Cardiac septum (tissue), 1 donor: ENCODE measurements at places on chromosomes 13 and 19. TPM values are rescaled to one million over a fixed set of nuclear protein-coding genes. Genes with fewer than 3 reads are reported as not detected.

DNA sequence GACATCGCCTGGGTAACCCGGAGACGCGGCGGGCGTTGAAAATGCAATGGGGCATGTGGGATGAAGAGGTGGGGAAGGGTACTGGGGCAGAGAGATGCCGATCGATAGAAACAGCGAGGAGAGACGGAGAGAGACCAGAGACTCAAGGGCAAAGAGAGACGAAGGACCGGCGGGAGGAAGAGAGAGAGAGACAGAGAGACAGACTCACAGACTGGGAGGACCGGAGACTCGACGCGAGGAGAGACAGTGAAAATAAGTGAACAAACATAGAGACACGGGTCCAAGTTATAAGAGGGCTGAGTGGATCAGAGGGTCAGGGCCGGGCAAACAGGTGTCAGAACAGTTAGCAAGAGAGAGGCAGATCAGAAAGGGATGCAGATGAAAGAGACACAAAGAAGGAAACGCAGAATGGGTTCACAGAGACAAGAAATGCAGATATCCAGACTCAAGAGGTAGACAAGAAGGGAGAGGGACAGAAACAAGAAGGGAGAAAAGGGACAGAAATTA is 576 bp upstream of the MZF1 start:
- DNase-seq = no peak

Gene URAD
- not detected for total RNA-seq

DNA sequence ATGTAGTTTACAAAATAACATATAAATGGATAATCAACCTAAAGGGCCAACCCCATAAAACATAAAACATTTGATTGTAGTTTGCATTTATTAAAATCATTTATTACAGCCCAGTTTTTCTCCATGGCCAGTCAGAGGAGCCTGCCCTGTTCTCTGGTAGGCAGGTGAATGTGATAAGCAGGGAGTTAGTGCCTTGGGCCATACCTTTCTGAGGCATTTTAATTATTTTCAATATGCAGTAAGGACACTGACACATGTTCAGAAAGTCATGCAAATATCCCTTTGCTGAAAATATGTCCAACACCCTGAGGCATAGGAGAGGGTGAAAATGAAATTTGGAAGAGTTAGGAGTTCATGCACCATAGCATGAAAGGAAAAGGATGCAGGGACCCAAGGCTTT is 242.6 kb upstream of the EDNRB start:
- no peak for DNase-seq

GRCh38 chr13:100899720-100900316 is 225.2 kb upstream of the TMTC4 start:
- DNase-seq = no peak

Gene CEBPA
- total RNA-seq = 2.3 TPM

DNA sequence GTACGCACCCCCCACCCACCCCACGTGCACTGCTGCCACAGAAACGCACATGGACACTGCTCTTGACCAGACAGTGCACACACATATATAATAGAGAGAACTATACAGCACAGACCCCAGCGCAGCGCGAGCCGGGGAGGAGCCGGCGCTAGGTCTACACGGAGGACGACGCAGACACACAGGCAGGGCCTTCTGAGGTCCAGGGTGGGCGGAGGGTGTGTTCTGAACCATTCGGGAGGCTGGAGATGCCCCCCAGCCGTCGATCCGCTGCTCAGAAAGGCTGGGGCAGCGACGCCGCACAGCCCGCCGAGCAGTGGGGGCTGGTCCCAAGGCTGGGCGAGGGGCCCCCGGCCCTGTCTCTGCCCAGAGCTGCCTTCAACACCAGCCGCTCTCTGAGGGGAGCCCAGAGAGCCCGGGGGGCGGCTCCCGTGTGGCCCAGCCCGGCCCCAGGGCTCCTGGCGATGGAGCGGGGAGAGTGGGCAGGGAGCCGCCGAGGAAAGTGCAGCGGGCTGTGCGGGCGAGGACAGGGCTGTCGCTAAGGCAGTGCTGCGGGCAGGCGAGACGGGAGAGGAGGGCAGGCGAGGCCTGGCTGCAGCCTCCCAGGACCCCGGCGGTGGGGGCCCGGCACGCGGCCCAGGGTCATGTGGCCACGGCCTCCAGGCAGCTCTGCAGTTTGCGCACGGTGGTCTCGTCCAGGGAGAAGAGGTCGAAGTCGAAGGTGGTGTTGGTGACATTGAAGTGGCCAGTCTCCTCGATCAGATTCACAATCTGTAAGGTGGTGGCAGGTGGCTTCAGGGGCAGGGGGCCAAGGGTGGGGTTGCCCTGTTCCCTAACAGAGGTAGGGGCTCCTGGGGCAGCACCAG is 67.1 kb downstream of the MLLT1 start:
- DNase-seq = peak; percentile 63

DNA sequence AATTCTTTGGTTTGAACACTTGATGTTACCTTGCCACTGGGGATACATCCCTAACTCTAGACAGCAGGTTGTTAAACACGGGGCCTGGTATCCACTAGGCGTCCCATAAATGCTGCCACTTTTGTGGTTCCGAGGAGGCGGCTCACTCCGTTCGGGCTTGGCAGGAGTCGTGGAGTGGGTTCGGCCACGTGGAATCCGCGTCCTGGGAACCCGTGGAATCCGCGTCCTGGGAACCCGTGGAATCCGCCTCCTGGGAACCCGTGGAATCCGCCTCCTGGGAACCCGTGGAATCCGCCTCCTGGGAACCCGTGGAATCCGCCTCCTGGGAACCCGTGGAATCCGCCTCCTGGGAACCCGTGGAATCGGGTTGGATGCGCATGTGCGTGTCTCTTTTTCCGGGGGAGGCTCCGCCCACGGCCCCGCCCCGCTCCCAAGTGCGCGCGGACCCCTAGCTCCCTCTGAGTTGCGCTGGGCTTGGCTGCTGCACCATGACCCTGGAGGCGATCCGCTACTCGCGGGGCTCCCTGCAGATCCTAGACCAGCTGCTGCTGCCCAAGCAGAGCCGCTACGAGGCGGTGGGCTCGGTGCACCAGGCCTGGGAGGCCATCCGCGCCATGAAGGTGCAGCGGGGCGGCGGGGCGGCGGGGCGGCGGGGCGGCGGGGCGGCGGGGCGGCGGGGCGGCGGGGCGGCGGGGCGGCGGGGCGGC is at the start of gene MRI1:
Gene MRI1 (plus strand): TSS at position 422 of the 707 bp plus-strand sequence. CDS start 67 bp downstream, at position 489.
- peak; percentile 89 for DNase-seq

Gene PALM3
- total RNA-seq = 0.46 TPM

DNA sequence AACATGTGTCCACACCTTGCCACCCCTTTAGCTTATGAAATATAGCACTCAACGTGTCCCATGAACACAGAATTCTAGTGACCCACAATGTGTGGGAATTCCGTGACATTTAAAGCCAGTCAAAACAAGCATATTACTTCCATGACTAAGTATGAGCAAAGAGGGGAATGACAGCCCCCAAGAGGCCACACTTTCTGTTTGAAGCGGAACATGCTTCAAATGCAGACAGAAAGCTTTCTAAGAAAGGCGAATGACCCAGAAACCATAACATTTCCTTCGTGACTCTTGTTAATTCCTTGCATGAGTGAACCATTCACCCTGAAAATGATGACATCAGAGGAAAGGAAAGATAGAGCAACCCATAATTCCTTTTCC is 122.0 kb upstream of the FNDC3A start:
- DNase-seq = no peak

DNA sequence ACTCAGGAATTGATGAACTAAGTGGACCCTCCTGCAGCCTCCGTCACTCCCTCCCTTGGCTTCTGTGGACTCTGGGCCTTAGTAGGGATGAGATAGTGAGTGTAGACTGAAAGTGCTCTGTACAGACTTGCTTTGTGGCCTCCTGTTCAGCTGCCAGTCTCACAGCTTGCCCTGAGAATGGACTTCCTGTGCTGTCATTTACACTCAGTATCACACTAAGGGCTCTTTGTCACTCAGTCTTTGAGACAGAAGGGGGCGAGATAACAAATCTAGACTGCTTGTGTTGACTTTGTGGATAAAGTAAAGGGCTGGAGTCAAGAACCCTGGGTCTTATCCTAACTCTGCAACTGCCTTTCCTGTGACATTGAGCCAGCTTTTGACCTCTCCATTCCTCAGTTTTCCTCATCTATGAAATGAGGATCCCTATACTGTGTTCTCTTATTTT is 21.0 kb upstream of the SPRY2 start:
- DNase-seq = no peak

DNA sequence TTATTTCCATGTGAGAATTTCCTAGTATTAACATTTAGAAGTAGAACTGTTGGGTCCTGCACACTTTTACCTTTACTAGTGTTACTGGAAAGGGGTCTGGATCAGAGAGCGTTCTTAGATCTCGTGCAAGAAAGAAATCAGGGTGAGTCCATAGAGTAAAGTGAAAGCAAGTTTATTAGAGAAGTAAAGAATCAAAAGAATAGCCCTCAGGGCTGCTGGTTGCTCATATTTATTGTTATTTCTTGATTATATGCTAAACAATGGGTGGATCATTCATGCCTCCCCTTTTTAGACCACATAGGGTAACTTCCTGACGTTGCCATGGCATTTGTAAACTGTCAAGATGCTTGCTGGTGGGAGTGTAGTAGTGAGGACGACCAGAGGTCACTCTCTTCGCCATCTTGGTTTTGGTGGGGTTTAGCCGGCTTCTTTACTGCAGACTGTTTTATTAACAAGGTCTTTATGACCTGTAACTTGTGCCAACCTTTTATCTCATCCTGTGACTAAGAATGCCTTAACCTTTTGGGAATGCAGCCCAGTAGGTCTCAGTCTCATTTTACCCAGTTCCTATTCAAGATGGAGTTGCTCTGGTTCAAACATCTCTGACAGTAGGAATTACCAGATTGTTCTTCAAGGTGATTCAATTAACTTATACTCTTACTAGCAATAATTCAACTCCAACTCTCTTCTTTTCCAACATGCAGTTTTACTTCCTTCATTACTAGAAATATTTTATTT is 27.4 kb downstream of the NDFIP2 start:
- DNase-seq = no peak

Gene ZNF865
- total RNA-seq = 15.7 TPM

DNA sequence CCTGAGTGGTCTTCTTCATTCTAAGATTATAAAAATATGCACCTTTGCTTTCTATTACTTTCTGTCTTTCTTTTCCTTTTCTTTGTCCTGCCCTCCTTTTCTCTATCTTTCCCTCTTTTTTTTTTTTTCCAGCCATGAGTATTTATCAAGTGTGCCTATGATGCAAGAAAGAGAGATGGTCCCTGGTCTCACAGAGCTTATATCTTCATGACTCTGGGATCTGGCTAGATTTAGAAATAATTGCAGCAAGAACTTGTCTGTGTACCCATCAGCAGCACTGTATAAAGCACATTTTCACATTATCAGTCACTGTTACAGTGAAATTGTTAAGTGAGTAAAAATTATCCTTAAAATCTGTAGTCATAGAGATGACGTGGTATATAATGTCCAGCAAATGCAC is 31.6 kb upstream of the GAS6 start:
- no peak for DNase-seq

- no peak for DNase-seq
Measured at GRCh38 chr13:30312904-30313303, 5.6 kb upstream of the KATNAL1 start.

Gene MYO9B
- total RNA-seq = 35.6 TPM

DNA sequence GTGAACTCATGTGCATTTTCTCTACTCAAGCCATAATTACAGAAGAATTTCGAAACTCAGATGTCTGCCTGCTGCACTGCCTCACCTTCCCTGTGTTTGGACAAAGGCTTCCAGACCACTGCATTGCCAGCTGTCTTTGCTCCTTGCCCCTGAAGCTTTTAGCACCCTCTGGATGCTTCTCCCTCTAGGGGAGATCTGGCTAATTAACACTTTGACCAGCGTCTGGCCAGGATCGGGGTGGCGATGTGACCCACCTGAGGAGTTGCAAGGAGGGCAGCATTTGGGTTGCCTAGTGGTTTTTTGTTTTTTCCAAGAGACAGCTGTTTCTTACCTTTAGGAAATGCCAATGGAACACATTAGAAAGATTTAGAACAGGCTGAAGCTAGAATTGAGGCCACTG is 127.7 kb upstream of the ZNF536 start:
- no peak for DNase-seq

DNA sequence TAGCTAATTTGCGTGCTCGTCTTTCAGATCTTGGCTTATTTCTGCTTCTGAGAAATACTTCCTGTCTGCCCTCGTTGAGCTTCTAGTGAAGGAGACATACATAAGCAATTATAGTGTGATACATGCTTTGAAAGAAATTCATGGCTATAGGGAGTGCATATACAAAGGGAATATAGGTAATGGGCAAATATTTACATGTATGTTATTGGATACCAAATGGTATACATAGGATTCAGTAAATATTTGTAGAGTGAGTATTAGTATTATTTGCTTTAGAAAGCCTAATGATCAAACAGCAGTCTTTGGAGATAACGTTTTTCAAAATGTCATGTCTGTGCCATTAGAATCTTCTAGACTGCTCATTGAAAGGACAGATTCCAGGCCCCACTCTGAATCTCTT is 5.2 kb downstream of the BRCA2 start:
- no peak for DNase-seq

DNA sequence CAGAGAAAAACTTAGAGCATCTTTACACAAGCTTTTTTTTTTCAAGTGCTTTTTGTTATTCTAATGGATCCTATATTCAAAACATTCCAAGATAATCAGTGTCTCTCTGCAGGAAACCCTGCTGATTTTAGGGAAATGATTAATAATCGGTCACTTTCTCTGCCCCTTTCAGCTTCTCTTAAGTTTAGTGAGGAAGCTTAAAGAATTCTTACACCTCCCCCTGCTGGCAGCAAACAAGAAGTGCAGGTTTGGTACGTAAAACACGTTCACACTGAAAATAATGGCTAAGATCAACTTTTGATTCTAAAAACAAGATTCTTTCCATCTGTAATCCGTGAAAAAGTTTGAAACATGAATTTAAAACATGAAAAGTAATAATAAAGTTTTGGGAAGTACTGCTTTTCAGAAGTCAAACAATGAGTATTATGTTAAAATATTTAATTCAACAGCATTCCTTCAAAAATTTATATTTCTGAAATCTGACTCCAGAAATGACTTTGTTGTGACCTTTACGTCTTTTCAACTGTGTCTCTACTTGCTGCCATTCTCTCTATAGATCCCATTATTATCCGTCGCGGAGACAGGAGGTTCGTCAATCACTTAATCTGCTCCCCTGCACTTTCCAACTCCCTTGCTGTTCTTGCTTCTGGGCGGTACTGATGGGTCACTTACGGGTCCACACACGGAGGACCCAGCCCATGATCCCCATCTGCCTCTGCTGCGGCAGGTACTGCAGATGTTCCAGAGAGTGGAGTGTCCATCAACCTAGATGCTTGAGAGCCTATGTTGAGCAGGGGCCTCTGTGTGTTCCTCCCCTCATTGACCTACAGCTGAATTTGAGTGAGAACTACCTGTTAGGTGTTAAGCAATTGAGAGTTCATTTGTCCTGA is 203.1 kb upstream of the EDNRB start:
- DNase-seq = no peak

Gene FCGBP
- total RNA-seq = 14.2 TPM

- no peak for DNase-seq
Measured at GRCh38 chr13:53207556-53207955, 178.9 kb downstream of the OLFM4 start.
